ENCODE measurements at places on chromosomes 12 and 14. TPM values are rescaled to one million over a fixed set of nuclear protein-coding genes. Genes with fewer than 3 reads are reported as not detected.
A peak's percentile ranks its signal among the peaks of the same experiment; 100 is the strongest.

Gene ST8SIA1
- not detected for total RNA-seq

Gene ADCY4
- 0.38 TPM for total RNA-seq

Gene PPP4R4
- total RNA-seq: 0.22 TPM

Gene TOMM20L
- not detected for total RNA-seq

Gene RECQL
- 117 TPM for total RNA-seq

- no peak for DNase-seq
Observed at GRCh38 chr12:39412210-39412609, 30.7 kb downstream of the KIF21A start.

GRCh38 chr14:23605931-23606585, 27.5 kb upstream of the JPH4 start:
- DNase-seq: peak; percentile 28

GRCh38 chr12:91706466-91706865, 439.2 kb downstream of the BTG1 start:
- DNase-seq: no peak

DNA sequence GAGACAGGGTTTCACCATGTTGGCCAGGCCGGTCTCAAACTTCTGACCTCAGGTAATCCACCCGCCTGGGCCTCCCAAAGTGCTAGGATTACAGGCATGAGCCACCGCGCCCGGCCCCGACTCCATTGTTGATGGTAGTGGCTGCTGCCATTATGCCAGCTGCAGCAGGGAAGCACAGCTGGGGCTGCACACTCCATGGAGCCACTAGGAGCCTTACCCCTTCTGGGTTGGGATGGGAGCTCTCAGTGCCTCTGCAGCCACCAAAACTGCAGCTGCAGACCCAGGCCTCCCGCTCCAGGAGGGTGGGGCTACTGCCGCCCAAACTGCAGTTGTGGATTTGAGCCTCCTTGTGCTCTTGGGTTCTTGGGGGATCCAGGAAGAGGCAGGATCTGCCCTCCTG, 25.9 kb downstream of the TCHP start:
- no peak for DNase-seq

DNA sequence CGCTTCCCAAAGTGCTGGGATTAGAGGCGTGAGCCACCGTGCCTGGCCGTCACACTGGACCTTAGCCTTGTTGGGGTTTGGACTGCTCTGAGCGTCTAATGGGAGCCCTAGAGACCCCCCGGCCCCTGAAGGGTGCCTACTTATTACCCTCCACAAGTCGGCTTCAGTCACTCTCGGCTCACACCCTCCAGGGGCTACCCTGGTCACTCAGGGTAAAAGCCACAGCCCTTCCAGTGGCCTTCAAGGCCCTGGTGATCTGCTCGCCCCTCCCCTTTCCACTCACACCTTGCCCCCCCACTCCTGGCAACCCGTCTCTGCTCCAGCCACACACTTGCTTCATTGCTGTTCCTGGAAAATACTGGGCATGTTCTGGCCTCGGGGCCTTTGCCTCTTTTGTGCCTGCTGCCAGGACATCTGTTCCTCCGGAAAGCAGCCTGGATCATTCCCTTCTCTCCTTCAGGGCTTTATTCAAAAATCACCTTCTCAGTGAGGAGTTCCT, 3.6 kb upstream of the MORN3 start:
- peak; percentile 34 for DNase-seq

GRCh38 chr14:100288382-100289185, 17.7 kb downstream of the SLC25A29 start:
- DNase-seq: peak; percentile 48

GRCh38 chr12:80805106-80805505, 88.4 kb downstream of the MYF5 start:
- peak; percentile 39 for DNase-seq

- DNase-seq: no peak
Observed at GRCh38 chr12:114395233-114395632, 10.7 kb downstream of the TBX5 start.

GRCh38 chr12:129470196-129470595, 433.6 kb downstream of the TMEM132D start:
- DNase-seq: no peak
